ENCODE measurements at places on chromosomes 13 and 19.
A peak's percentile ranks its signal among the peaks of the same experiment; 100 is the strongest.

DNA sequence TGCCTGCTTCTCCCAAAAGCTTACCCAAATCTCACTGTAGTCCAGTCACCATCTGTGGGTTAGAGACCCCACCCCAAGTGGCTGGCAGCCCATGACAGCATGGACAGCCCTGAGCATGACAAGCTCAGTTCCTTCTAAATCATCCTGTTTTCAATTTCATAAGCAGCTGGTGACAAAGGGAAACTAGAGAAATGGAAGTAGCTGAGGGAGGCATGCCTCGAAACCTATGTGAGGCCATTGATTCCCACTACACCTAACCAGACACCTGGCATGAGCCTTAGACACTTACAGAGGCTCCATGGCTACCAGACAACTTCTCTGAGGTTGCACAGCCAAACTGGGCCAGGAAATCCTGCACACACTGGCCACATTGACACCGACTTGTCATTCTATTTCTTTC is 56.2 kb downstream of the ABCC4 start:
- no peak for DNase-seq

DNA sequence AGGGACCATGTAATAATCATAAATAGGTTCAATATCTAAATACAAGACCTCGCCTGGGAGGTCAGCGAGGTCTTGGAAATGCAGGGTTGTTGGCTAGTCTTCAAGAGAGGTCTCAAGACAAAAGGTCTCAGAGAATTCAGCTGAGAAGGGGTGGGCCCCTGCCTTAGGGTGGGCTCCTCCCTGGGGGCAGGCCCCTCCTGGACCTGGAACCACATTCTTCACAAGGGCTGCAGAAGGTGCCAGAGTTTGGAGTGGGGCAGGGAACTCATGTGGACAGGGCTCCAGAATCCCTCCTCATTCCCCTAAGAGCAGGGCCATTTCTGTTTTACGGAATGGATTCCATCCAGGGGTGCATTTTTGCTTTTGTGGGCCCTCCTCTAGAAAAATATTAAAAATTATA is 10.2 kb downstream of the CEACAM18 start:
- no peak for DNase-seq

DNA sequence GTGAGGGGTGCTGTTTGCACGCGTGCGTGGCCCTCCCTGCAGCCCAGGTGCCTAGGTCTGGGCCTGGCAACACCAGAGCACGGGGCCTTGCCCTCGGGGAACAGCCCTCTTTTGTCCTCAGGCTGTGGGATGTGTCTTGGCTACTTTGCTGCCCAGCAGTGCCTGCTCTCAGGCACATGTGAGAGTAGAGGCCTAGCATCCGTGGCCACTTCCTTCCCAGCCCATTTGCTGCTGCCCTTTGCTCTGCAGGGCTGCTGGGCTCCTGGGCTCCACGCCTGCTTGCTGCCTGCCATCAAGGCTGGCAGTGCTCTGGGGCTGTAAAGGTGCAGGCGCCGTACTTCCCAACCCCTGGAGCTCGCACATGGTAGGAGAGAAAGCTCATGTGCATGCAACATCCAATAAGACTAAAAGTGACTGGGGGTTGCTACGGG is 46.6 kb downstream of the CAPN12 start:
- DNase-seq, result no peak

GRCh38 chr19:47470447-47471195 is 1.1 kb downstream of the SLC8A2 start:
- no peak for DNase-seq

DNA sequence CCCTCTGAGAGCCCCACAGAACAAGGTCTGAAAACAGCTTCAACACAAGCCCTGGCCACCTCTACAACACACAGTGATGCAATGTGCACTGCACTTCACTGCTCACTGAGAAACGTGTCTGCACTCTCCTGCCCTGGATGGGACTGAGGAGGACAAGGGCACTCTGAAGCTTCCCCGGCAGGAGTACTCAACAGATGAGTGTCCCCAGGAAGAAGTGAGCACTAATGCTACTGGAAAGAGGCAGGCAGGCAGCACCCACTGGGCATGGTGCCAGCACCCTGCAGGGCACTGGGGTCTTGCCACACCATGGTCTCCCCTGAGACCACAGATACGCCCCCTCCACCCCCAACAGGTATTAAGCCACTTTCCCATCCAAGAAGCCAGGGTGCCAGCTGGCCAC is 17.7 kb upstream of the SLC35E1 start:
- peak; percentile 33 for DNase-seq

- DNase-seq, result peak; percentile 76
Observed at GRCh38 chr19:2274931-2275535, 6.9 kb downstream of the PEAK3 start.

- DNase-seq, result no peak
Observed at GRCh38 chr13:111977179-111977506, 89.8 kb upstream of the SOX1 start.

DNA sequence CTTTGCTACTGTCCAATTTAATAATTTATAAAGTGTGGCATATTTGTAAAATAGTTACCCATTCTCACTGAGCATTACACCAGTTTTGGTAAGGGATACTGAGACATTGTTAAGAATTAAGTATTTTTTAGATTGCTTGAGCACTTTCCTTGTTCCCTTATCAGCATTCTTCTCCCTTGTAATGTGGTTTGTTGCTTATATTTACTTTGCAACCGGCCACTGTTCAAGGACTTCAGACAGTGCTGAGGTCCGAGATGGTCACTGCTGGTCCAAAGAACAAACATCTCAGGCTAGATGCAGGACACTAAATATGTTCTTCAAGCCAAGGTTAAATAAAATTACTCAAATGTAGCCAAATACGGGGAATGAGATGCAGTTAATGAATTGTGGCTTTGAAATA is 161.4 kb downstream of the TM9SF2 start:
- DNase-seq, result no peak

- DNase-seq, result no peak
Observed at GRCh38 chr13:68009546-68009945, 779.4 kb upstream of the PCDH9 start.

DNA sequence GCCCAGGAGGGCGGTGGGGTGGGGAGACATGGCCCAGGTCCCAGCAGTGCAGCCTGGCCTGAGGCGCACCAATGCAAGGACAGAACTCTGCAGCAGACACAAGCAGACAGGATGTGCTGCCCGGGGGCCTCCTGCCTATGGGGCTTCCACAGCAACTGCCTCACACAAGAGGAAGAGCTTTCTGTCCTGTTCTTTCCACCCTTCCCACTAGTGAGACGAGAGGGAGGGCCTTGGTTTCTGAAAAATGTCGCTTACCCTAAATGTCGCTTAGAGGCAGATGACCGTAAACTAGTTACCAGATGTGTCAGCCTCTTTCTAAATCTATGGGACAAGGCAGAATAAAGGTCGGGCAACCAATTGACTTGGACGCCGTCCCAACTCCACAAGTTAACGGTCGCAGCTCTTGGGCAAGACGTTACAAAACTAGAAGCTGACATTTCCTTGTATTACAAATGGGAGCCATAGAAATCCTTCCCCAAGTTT is at the start of gene LAIR1:
TSS of gene LAIR1 (minus strand) at position 157 of the 483 bp plus-strand sequence. CDS start at position 30, 127 bp downstream.
- DNase-seq, result no peak

- no peak for DNase-seq
Observed at GRCh38 chr13:109719962-109720646, 66.3 kb downstream of the IRS2 start.

GRCh38 chr13:34044041-34044440 is 226.1 kb downstream of the RFC3 start:
- no peak for DNase-seq

DNA sequence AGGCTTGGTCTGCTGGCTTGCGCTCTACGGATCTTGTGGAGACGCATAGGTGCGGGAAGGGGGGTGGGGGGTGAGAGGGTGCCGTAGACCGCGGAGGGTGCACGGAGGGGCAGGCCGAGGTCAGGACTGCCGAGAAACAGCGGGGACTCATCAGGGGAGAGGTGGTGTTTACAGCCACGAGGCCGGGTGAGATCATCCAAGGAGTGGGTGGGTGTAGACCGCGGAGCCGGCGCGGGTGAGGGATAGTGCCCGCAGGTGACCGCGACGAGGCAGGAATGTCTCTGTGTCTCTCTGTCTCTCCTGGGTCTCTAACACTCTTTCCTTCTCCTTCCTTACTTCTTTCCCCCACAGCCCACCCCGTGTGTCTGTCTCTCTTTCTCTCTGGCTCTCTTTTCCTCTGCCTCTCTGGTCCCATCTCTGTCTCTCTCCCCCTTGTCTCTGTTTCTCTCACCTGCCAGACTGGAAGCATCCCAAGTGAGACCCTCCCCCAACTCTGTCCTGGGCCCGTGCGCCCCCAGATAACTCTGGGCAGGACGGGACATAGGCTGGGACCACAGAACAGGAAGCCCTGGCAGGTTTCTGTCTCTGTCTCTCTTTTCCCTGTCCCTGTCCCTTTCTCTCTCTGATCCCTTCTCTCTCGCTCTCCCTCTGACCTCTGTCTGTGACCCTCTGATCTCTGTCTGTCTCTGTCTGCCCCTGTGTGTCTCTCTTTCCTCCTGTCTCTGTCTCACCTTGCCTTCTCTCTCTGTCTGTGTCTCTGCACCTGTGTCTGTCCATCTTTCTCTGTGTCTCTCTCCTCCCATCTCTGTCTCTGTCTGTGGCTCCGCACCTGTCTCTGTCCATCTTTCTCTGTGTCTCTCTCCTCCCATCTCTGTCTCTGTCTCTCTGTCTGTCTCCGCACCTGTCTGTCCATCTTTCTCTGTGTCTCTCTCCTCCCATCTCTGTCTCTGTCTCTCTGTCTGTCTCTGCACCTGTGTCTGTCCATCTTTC is 1.8 kb upstream of the KLK4 start:
- DNase-seq, result no peak

- DNase-seq, result no peak
Observed at GRCh38 chr19:884420-885211, 8.4 kb downstream of the MED16 start.

DNA sequence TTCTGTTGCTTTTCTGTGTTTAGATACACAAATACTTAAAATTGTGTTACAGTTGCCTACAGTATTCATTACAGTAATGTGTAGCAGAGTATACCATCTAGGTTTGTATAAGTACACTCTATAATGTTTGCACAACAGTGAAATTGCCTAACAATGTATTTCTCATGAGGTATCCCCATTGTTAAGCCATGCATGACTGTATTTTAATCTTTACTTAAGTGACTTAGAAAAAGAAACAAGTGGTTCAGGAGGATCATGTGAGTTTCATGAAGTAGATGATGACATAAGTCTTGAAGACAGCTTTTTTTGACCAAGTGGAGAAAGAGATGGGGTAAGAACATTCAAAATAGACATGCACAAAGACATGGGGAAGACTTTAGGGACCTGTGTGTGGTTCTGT is 8.4 kb upstream of the KCTD4 start:
- DNase-seq, result no peak
